Stimulated activated CD8-positive, alpha-beta memory T cell treated with anti-CD3 and anti-CD28 coated beads, Interleukin-4, amount 100 ng/mL, for 4 hours (primary cell): ENCODE measurements at places on chromosomes 5 and 9.

DNA sequence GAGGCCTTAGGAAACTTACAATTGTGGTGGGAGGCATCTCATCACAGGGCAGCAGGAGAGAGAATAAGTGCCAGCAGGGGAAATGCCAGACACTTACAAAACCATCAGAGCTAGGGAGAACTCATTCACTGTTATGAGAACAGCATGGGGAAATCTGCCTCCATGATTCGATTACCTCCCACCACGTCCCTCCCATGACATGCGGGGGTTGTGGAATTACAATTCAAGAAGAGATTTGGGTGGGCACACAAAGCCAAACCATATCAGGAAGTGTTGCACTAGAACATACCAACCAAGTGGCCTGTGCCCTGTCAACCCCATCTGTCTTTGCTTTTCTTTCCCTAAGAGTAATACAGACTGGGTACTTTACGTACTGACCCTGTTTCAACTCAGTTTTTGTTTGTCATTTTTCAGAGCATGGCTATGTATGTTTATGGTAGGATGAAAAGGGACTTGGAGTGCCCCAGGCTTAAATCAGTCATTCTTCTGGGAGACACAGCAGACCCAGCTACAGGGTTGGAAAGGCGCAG lies 58.3 kb upstream of the TGFBR1 start:
- DNase-seq: no peak

GRCh38 chr5:125177340-125177739 lies 430.9 kb upstream of the ZNF608 start:
- DNase-seq: no peak

- no peak for DNase-seq
Measured at GRCh38 chr9:15889555-15889954, 336.7 kb downstream of the CCDC171 start.

DNA sequence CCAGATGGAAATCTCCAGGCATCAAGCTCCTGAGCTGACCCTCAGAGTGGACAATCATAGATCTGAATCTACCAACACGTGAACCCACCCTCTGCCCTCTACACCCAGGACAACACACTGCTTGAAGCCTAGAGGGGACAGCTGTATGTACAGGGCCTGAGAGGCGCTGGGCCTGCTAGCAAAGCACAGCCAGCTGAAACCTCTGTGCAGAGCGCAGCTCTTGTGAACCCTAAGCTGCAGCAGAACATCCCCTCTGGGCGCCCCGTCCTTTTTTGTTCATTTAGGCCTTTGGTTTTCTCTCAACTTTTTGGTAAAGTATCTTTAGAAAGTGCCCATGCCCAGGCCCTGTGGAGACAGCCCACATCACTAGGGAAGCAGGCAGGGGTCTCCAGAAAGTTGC lies 62.4 kb upstream of the SPTLC1 start:
- no peak for DNase-seq

DNA sequence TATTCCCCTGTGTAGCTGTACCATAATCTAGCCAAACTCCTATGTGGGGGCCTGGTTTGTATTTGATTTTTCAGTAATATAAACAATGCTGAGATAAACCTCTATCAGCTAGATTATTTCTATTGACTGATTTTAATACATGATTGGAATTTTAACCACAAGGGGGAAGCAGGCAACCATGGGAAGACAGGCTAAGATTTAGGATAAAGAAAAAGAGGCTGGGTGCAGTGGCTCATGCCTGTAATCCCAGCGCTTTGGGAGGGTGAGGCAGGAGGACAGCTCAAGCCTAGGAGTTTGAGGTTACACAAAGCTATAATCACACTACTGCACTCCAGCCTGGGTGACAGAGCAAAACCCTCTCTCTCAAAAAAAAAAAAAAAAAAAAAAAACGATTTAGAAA lies 18.1 kb upstream of the GPX3 start:
- DNase-seq: no peak

DNA sequence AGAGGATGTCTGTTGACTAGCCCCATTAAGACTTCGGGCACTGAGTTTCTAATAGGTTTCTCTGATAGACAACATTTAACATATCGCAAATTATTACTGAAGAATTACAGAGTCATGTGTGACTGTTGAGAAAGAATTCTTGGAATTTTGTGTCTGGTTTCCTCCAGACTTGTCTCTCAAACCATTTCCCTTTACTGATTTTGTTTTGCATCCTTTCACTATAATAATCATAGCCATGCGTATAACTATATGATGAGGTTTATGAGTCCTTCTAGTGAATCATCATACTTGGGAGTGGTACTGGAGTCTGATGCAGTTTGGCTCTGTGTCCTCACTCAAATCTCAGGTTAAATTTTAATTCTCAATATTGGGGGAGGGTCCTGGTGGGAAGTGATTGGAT lies 27.0 kb downstream of the ZNF169 start:
- no peak for DNase-seq

GRCh38 chr9:95742821-95743220 lies 132.7 kb upstream of the ERCC6L2 start:
- no peak for DNase-seq

- peak; percentile 60 for DNase-seq
Measured at GRCh38 chr9:91101611-91102168, 260.0 kb downstream of the AUH start.

DNA sequence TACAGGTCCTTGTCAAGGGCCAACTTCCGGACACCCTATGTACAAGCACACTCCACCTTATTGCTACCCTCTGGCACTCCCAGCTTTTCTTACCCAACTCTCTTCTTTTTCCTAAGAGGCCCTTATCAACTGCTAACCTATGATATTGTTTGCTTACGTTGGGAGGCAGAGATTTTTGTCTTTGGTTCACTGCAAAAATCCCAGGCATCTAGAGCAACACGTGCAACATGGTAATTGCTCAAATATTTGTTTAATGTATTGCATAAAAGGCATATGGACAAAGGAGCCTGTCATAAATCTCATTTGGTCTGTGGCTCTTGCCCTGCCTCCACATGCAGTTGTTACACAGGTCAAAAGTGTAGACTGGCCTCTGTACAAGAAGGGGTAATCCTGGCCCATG lies 35.8 kb upstream of the ATP10B start:
- DNase-seq: no peak

- no peak for DNase-seq
Measured at GRCh38 chr5:93572101-93572607, 8.9 kb downstream of the NR2F1-AS1 start.

DNA sequence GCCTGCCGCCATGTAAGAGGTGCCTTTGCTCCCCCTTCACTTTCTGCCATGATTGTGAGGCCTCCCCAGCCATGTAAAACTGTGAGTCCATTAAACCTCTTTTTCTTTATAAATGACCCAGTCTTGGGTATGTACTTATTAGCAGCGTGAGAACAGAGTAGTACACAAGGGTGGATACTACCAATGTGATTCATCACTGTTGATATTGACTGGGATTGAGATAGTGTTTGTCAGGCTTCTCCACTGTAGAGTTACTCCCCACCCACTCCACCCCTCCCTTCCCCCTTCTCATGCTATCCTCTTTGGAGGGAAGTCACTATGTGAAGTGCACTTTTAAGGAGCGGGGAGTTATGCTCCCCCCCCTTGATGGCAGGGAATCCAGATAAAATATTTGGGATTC lies 11.4 kb upstream of the CRHBP start:
- no peak for DNase-seq

DNA sequence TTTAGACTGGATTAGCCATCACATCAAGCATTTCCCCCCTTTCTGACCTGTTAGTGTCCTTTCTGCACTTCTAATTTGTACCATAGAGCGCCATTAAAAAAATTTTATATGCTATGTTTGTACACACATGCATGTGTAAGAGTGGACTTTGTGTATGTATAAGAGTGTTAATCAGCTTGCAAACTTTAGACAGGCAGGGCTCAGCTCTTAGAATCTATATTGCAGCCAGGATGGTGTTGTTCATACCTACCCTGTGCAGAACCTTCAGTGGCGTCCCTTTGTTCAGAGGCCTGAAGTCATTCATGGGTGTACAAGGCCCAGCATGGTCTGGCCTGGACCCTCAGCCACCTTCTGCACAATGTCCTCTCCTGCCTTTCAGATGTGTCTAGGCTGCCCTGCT lies 19.7 kb downstream of the ZSWIM6 start:
- no peak for DNase-seq

DNA sequence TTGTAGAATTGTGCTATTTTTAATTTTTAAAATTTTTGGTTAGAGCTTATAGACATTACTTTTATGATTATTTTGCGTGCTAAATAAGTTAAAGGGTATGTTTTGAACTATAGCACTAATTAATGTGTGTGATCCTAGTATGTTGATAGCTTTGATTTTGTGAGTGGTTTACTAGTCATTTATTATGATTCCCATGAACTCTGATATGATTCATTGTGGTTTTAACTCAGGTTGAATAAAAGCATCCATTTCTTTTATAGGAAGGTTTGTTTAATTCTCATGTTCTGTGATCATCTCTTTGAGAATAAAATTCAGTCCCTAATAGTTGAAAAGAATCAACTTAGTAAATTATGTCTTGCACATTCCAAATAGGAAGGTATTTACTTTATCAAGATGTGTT lies 22.5 kb downstream of the C5orf22 start:
- no peak for DNase-seq

DNA sequence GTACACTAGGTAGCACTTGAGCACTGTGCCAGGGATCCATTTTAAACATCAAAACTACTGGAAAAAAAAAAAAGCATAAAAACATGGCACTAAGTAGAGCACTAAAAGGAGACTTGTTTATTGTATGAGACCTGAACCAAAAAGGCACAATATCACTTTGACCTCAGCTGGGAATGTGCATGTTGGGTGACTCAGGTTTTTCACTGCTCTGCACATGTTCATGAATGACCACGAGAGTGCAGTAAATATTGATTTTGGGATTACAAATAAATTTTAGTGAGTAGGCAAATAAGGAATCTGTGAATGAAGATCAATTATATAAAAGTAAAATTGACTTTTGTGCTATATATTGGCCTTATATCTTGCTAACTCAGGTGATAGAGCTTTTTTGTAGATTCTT lies 11.8 kb downstream of the RMI1 start:
- DNase-seq: no peak

GRCh38 chr9:134887686-134888602 lies 7.3 kb downstream of the FCN2 start:
- no peak for DNase-seq

- no peak for DNase-seq
Measured at GRCh38 chr5:91189480-91190313, 193.4 kb downstream of the ARRDC3 start.

DNA sequence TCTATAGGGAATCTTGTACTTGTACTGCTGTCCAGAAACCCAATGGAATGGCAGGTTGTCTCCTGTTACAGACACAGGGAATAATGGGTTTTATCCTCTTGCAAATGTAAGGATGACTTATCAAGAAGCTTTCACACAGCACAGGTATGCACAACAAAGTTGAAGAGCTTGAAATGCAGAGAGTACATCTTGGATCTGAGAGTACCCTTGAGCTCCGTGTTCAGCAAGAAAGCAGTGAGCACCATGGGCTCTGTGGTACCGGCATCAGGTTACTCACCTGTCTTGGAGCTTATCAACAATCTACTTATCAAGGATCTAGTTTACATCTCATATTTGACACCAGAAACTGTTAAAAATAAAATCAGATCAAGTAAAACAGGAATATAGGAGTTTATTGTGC lies 22.0 kb upstream of the EMB start:
- DNase-seq: no peak

GRCh38 chr5:103764403-103764802 lies 201.8 kb upstream of the NUDT12 start:
- no peak for DNase-seq

DNA sequence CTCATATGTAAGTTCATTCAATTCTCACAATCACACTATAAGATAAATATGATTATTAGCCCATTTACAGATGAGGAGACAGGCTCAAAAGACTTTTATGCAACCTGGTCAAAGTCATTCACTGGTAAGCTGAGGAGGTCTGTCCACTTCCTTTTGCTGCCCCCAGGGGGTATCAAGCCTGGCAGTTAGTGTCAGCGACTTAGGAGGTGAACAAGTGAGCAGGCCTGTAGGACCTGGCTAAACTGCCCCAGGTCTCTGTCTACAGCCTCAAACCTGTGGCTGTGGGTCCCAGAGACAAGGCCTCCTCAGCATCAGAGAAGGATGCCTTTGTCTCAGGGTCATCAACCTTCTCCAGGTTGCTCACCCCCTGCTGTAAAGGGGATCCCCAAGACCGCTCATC lies 10.4 kb downstream of the TGFBI start:
- no peak for DNase-seq

- DNase-seq: no peak
Measured at GRCh38 chr9:20228096-20228495, 394.2 kb downstream of the MLLT3 start.

DNA sequence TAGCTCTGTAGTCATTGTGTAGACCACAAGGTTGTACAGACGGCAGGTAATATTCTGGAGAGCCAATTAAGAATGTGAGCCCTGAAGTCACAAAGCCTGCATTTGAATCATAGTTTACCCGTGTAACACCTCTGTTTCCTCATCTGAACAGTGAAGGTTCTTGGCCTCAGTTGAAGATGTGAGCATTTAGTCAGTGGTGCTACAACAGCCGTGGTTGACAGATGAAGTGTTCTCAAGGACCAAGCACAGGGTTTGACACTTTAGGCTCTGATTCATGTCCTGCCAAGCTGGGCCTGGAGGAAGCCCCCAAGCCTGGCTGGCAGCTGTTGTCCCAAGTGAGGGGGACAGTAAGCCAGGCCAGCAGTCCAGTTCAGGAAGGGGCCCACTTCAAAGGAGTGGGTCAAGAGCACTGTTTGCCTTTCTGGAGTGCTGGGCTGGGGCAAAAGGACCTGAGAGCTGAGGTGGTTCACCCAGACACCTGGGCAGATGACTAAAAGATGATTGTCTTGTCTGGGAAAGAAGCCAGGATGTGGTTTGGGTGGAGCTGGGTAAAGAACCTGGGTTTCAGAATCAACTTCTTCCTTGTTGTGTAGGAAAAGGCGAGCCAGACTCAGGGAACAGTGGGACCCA lies 20.7 kb downstream of the FAXDC2 start:
- DNase-seq: no peak

- DNase-seq: no peak
Measured at GRCh38 chr5:143576711-143577484, 173.4 kb upstream of the NR3C1 start.

DNA sequence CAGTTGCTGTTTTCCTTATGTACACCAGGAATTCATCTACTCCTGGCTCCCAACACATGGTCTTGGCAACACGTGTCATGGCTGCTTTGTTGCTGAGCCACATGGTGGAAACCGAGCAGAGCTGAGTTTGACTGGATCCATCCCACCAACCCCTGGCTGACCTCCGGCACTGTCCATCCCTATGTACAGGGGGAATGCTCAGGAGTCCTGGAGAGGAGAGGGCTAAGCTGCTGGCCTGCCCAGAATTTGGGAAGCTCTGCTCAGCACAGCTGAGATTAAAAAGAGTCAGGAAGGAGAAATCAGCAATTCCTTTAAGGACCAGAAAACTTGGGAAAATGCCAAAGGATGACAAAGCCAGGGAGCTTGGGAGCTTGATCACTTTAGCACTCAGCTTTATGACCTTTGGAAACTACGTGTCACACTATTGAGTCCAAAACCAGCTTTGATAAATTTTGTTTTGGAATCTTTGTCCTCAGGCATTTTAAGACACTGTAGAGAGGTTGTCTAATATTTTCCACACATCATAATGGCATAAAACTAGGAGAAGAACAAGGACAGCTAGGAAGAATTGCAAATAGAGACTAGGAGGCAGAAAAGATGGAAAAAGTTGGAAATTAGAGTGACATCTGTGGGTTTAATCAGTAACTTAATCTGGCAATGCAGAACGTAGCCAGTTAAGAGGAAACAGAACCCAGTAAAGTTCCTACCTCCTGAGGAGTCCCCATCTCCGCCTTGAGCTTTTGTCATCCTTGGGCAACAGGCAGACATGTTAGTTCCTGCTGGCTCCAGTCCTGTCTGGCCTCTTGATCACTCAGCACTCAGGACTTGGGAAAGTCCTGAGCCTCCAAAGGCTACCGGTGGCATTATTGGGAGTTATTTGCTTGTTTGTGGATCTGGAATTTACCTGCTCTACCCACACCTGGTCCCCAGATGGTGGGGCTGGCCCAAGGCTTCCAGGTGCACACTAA lies 62.5 kb upstream of the PLPP1 start:
- DNase-seq: no peak
